Cardiac ventricle fibroblast (primary cell): ENCODE measurements at places on chromosomes 5 and 9. TPM values are rescaled to one million over a fixed set of nuclear protein-coding genes. Genes with fewer than 3 reads are reported as not detected.

The SLC2A6 gene
- 7.0 and 7.7 TPM in 2 replicates for total RNA-seq

The WNK2 gene
- total RNA-seq: not detected in 2 replicates

The ASPN gene
- total RNA-seq: 11.1 and 11.6 TPM in 2 replicates

The F2RL2 gene
- total RNA-seq: 6.1 and 8.2 TPM in 2 replicates

The C5orf46 gene
- total RNA-seq: not detected in 2 replicates

The FST gene
- total RNA-seq: 10.0 and 10.8 TPM in 2 replicates

The ADAMTS6 gene
- total RNA-seq: 1.7 and 2.9 TPM in 2 replicates

The AP3S1 gene
- total RNA-seq: 88.8 and 90.1 TPM in 2 replicates

The OR1L1 gene
- total RNA-seq: not detected in 2 replicates

The CDC20B gene
- total RNA-seq: not detected in 2 replicates

The CRAT gene
- 61.3 and 63.0 TPM in 2 replicates for total RNA-seq

The ACOT12 gene
- not detected in 2 replicates for total RNA-seq

The GAS1 gene
- total RNA-seq: 198 and 203 TPM in 2 replicates

The FOXD4L5 gene
- total RNA-seq: 0.37 TPM in 1 of 2 replicates, not detected in the other

The SH3GL2 gene
- total RNA-seq: not detected in 2 replicates

The ANKRD31 gene
- under 0.01 and 0.05 TPM in 2 replicates for total RNA-seq

The FRMD3 gene
- total RNA-seq: under 0.01 and 0.05 TPM in 2 replicates

The ZNF483 gene
- 0.68 and 2.6 TPM in 2 replicates for total RNA-seq

The SNCAIP gene
- total RNA-seq: 0.19 and 0.78 TPM in 2 replicates

The OMD gene
- total RNA-seq: 11.2 and 12.3 TPM in 2 replicates

The KCNMB1 gene
- total RNA-seq: not detected in 2 replicates

The SPATA31E1 gene
- not detected in 2 replicates for total RNA-seq

The SPATA31C1 gene
- not detected in 2 replicates for total RNA-seq

The FOXD4L3 gene
- 0.34 TPM in 1 of 2 replicates, not detected in the other for total RNA-seq

The INSL4 gene
- total RNA-seq: not detected in 2 replicates

The TERT gene
- total RNA-seq: not detected in 2 replicates

The STK32A gene
- 3.5 and 5.0 TPM in 2 replicates for total RNA-seq

The CD14 gene
- total RNA-seq: 0.15 and 1.3 TPM in 2 replicates

The SMIM15 gene
- 26.6 and 27.0 TPM in 2 replicates for total RNA-seq

The COL5A1 gene
- 582 and 650 TPM in 2 replicates for total RNA-seq

The PFN3 gene
- total RNA-seq: not detected in 2 replicates

The FAM78A gene
- 0.98 and 1.3 TPM in 2 replicates for total RNA-seq

The MYO10 gene
- 15.7 and 22.0 TPM in 2 replicates for total RNA-seq

The MEGF10 gene
- total RNA-seq: 0.05 and 0.69 TPM in 2 replicates

The SLC1A3 gene
- 10.6 and 12.3 TPM in 2 replicates for total RNA-seq

The SH3TC2 gene
- total RNA-seq: 0.24 and 0.37 TPM in 2 replicates
